ENCODE measurements at places on chromosomes 11 and 22.

- DNase-seq: no peak
Measured at GRCh38 chr11:41982975-41983374, 523.5 kb upstream of the LRRC4C start.

GRCh38 chr22:47201996-47202818, 439.8 kb downstream of the TBC1D22A start:
- DNase-seq: no peak

GRCh38 chr22:29136782-29137700, 64.2 kb downstream of the KREMEN1 start:
- no peak for DNase-seq

DNA sequence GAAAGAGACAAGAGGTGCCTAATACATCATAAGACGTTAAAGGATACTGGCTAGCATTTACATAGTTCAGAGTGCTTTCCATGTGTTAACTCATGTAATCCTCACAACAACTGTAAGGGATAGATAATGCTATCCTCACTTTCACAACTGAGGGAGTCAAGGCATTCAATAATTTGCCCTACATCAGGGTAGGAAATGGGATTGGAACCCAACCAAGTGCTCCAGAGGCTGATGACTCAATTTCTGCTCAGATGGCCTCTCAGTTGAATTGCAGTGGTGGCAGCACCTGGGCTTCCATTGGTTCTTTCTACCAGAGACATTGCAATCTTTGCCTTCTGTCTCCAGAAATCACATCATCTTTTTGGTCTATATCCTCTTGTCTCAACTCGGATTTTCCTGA, 232.9 kb downstream of the ETS1 start:
- DNase-seq: no peak

DNA sequence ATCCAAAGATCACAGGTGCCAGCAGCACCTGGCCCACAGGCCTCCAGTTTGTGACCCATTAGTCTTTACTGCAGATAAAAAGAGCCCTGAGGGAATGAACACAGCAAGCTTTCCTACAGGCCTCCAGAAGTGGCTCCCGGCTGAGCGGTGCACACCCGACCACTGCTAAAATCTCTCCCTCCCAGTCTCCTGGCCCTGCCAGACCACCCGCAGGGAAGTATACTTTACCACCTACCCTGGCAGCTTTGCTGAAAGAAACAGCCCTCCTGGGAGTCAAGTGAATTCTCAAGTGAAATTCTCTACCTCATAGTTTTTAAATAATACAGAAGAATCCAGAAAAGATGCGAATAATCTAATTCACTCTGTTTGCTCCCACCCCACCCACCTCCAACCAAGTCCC, 15.4 kb upstream of the MTNR1B start:
- no peak for DNase-seq
